ENCODE measurements at places on chromosomes 2 and 18.

DNA sequence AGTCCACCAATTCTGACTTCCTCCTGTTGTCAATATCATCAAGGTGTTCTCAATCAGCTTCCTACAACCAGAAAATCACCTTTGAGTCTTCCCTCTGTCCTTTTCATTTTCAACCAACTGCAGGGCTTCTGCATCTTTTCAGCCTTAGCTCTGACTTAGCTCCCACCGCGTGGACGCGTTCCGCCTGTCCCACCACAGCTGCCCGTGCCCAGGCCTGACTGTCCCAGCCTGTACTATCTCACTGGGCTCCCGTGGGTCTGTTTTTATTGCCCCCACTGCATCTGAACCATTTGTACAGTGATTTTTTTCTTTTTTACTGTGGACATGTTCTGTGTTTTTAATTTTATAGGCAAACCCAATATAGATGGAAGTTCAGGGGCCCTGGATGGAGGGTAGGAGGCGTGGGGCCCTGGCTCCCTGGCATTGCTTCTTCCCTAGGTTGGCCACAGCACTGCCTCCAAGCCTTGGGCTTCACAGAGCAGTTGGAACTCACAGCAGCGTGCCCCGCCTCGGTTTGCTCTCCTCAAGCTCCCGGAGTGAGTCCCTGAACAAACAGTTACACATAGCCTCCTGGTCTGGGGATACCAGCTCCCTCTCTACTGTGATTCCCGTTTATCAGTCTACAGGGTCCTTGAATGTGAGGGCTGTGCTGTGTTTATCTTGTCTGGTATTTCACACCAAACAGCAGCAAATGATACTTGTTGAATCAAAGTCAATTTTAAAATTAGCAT lies 280.6 kb upstream of the PXDN start:
- DNase-seq = no peak

DNA sequence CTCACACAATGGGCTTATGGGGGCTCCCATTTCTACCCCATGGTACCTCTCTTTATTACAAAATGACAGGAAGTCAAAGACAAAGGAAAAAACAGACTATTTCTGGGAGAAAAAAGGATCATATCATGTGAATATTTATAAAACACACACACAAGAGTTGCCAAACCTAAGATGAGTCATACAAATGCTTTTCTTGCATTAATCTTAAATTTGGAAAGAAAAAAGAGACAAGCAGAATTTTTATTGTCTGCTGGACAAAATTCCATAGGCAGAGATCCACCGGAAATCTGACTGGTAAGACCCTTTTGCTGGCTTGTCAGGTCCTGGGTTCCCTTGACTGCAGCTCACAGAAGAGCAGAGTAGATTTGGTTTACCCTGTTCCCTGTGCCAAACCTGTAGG lies 1732.3 kb upstream of the PIK3C3 start:
- no peak for DNase-seq

DNA sequence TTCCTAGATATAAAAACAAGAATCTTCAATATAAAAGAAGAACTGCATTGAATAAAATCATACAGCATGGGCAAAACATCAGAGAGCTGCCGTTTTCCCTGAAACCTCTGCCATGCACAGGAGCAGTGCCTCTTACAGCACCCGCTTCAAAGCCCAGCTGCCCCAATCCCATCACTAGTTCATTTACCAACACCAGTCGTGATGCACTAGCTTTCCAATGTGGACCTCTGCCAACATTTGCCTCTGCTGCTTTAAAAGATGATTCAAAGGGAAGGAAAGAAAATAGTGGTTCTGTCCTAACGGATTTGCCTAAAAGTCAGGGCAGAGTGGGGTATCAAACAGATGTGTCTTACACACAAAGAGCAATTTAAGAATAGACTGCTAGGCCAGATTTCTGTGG lies 43.4 kb upstream of the AP1S3 start:
- DNase-seq = no peak

GRCh38 chr2:28401411-28401810 lies 8.8 kb downstream of the FOSL2 start:
- DNase-seq = no peak

DNA sequence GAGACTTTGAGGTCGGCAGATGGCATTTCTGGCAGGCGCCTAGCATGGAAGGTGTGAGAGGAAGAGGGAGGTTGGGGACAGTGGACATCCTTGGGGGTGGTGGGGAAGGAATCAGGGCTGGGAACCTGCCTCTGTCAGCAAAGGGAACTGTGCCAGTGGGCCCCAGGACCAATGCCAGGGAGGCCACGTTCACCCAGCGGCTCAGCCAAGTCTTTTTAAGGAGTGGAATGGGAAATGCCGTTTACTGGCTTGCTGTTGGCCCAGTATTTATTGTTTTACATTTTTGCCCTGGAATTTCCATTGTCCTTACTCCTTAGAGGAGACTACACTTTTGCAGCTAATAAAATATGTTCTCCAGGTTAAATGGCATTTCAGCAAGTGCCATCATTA lies 135.2 kb downstream of the MCFD2 start:
- DNase-seq = no peak

GRCh38 chr2:148756292-148756975 lies 111.9 kb downstream of the EPC2 start:
- no peak for DNase-seq

DNA sequence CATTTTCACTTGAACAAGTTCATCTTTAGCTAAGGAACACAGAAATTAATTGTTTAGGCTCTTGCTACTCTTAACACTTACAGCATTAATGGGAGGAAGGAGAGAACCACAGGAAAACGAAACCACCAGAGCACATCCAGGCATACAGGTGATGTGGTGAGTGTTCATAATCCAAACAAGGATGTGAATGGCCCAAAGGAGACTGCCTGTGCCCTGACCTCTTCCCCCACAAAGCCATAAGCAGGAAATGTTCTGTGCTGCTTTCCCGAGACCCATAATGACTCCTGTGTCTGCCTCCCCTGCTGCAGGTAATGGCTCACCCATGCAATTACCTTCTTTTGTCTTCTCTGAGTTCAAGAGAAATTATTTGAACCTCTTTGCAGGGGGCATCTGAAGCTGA lies 295.9 kb upstream of the LINC00305 start:
- no peak for DNase-seq

Data from esophagus squamous epithelium (tissue), 5 donors.